ENCODE measurements at places on chromosomes 5 and 9. TPM values are rescaled to one million over a fixed set of nuclear protein-coding genes. Genes with fewer than 3 reads are reported as not detected.

BSPRY gene
- total RNA-seq, result 10.8 TPM

GALNT10 gene
- total RNA-seq, result 93.8 TPM

CTSV gene
- total RNA-seq, result 0.43 TPM

STOML2 gene
- 59.4 TPM for total RNA-seq

TMEM252 gene
- total RNA-seq, result not detected

SLIT3 gene
- 70.0 TPM for total RNA-seq

GABRA6 gene
- total RNA-seq, result not detected

- H3K27me3 ChIP-seq, result no peaks in the 10 kb centered on the region
- peaks cover 21% of the 10 kb centered on the region for H3K4me1 ChIP-seq
- H3K36me3 ChIP-seq, result no peaks in the 10 kb centered on the region
Observed at GRCh38 chr9:76655121-76655541, 109.1 kb upstream of the PCA3 start.

- no peak for DNase-seq
- no peaks in the 10 kb centered on the region for H3K4me1 ChIP-seq
- no peak overlapping the region for H3K27ac ChIP-seq
- H3K36me3 ChIP-seq, result no peaks in the 10 kb centered on the region
Observed at GRCh38 chr5:27868292-27868691, 829.9 kb upstream of the CDH9 start.

DNA sequence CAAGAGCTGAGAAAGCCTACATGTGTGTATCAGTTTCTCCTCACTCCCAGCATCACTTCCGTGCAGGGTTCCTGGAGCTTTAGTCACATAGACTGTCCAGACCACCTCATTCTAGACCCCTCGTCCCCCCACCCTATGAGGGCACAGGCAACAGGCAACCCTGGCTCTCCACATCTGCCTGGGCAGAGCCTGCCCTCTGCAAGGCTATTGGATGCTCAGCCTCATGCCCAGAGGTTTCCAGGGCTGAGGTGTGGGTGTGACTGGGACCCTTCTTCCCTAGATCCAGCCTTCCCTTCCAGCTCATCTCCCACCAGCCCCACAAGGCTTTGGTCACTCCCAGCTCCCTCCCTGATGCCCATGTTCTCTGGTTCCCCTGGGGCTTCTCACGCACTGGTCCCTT, 161.4 kb downstream of the PAX5 start:
- no peak overlapping the region for H3K27ac ChIP-seq
- H3K4me3 ChIP-seq, result no peak overlapping the region
- no peaks in the 10 kb centered on the region for H3K36me3 ChIP-seq
- peak; percentile 33 for DNase-seq
- no peaks in the 10 kb centered on the region for H3K4me1 ChIP-seq

DNA sequence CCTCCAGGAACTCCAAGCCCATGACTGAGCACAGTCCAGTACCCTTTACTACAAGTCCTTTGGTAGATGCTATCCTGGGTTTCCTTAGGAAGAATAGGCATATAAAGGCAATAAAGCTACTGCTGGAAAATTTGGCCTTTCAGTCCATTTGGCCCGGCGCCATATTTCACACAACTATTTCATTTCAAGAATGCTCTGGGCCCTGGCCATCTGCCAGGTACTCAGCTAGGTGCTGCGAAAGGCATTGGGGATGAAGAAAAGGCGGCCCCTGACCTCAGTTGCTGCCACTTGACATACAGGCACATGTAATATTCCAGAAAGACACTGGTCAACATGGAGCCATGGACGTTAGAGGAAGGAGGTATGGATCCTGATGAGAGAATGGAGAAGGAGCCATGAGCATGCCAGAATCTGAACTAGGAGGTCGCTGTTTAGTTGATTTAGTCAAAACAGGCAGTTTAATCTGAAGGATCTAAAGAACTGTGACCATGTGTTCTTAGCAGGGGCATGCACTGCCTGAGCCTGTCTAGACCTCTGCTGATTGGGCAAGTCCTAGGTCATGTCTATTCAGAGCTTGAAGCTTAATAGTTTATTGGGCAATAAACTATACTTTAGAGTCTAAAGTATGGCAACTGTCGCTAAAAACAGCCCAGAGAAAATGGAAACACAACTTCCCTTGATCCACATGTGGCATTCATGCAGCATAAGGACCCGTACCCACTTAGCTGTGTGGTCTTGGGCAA, 149.3 kb downstream of the MELK start:
- no peaks in the 10 kb centered on the region for H3K4me1 ChIP-seq
- H3K27me3 ChIP-seq, result no peaks in the 10 kb centered on the region
- no peak overlapping the region for H3K4me3 ChIP-seq
- H3K36me3 ChIP-seq, result no peaks in the 10 kb centered on the region
- peak; percentile 72 for DNase-seq

DNA sequence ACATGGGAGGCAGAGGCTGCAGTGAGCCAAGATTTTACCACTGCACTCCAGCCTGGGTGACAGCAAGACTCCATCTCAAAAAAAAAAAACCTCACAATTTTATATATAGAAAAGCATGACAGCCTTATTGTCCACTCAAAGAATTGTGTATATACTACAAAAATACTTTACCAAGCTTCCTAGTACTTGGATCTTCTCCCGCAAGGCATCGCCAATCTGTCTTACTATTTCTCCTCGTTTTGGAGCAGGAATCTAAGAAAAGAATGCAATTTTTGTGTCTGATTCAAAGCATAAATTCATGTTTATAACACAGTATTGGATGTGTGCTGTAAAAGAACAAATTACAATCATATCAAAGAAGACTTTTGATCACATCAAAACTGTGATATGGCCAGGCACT, 11.3 kb downstream of the ALDH7A1 start:
- H3K4me1 ChIP-seq, result no peaks in the 10 kb centered on the region
- no peak for DNase-seq
- peaks cover 53% of the 10 kb centered on the region for H3K36me3 ChIP-seq
- H3K4me3 ChIP-seq, result no peak overlapping the region

- peaks cover 27% of the 10 kb centered on the region for H3K36me3 ChIP-seq
- no peak overlapping the region for H3K4me3 ChIP-seq
- no peak for DNase-seq
- no peaks in the 10 kb centered on the region for H3K27me3 ChIP-seq
- no peaks in the 10 kb centered on the region for H3K4me1 ChIP-seq
Observed at GRCh38 chr9:13110766-13111417, 168.6 kb downstream of the MPDZ start.

DNA sequence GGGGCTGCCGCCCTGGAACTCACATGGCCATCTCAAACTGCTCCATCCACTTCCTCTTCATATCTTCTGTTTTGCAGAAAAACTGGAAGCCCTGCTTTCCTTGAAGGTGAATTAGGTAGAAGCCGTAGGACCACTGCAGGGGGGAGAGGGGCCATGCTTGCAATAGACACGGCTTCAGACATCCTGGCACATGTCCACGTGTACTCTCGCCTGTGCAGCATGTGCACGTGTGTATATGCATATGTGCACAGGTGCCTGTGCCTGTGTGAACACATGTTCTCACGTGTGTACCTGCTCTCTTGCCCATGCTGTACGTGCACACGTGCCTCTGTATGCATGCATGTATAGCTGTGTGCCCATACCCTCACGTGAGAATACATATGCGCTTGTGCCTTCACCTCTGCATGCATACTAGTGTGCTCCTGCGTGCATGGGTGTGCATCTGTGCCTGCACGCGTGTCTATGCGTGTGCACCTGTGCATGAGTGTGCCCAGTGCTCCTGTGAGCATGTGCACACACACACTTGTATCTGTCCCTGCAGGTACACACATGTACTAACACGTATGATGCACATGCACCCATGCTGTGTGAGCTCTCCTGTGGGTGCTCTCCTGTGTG, 47.7 kb upstream of the SARDH start:
- H3K27me3 ChIP-seq, result no peaks in the 10 kb centered on the region
- no peak for DNase-seq
- peaks cover 13% of the 10 kb centered on the region for H3K4me1 ChIP-seq
- peaks cover 24% of the 10 kb centered on the region for H3K36me3 ChIP-seq
- H3K27ac ChIP-seq, result no peak overlapping the region

DNA sequence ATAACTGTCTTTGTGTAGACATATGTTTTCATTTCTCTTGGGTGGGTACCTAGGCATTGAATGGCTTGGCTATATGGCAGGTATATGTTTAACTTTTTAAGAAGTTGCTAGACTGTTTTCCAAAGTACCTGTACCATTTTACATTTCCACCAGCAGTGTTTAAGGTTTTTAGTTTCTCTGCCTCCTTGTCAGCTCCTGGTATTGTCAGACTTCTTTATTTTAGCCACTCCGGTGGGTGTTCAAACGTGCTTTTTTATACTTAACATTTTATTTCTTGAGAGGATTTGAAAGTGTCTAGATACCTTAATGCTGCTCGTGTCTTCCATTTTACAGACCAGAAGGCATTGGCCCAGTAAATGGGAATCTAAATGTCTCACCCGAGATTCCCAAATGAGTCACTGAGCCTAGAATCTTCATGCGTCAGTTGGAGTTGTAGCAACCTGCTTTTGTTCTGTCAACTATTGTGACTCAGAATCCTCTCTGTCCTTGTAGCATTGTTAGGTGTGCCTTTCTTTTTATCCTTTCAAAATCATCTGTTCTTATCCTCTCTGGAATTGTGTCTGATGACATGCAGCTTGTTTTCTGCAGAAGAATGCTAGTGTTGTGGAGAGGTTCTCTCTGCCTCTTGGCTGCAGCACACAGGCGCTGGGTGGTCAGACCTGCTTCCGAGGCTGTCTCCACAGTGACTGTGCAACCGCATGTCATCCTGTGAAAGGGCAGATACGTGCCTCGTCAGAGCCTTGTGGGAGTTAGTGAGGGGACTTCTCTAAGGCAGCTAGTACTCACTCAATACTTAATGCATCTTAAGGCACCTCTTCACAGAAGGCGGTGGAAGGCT, 291.8 kb downstream of the AOPEP start:
- H3K36me3 ChIP-seq, result peaks cover 48% of the 10 kb centered on the region
- H3K4me3 ChIP-seq, result no peak overlapping the region
- DNase-seq, result peak; percentile 71
- peaks cover 43% of the 10 kb centered on the region for H3K4me1 ChIP-seq

GRCh38 chr9:101977614-101978210, 239.3 kb upstream of the GRIN3A start:
- DNase-seq, result no peak
- no peak overlapping the region for H3K4me3 ChIP-seq
- H3K27ac ChIP-seq, result no peak overlapping the region
- H3K27me3 ChIP-seq, result no peaks in the 10 kb centered on the region
- no peaks in the 10 kb centered on the region for H3K4me1 ChIP-seq

DNA sequence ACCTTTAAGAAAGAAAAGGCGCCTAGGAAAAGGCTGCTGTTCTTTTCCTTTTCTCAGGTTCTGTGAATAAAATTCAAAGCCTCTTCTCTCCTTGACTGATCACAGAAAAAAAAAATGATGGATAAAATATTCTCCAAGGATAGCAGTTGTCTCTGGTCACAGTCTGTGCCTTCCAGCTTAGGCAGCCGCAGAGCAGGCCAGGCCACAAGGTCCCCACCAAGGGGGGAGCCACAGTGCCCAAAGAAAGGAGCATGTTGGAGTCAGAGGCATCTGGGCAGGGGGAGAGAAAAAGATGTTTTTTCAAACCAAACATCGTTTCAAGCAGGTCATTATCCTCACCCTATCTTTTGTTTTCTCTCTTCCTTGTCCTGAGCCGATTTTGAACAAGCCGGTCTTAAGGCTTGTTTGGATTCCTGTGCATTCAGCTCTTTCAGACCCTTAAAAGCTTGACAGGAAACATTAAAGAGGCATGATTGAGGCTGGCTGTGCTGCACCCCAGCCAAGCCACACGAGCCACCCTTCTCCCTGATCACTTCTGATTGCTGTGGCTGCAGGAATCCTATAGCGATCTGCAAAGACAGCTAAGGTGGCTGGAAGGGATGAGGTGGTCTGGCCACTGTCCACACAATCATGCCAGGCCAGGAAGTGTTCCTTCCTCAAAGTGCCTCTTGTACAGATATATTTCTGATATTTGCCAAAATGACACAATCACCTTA, 284.6 kb upstream of the TLE4 start:
- no peaks in the 10 kb centered on the region for H3K36me3 ChIP-seq
- no peaks in the 10 kb centered on the region for H3K4me1 ChIP-seq
- no peak overlapping the region for H3K4me3 ChIP-seq

DNA sequence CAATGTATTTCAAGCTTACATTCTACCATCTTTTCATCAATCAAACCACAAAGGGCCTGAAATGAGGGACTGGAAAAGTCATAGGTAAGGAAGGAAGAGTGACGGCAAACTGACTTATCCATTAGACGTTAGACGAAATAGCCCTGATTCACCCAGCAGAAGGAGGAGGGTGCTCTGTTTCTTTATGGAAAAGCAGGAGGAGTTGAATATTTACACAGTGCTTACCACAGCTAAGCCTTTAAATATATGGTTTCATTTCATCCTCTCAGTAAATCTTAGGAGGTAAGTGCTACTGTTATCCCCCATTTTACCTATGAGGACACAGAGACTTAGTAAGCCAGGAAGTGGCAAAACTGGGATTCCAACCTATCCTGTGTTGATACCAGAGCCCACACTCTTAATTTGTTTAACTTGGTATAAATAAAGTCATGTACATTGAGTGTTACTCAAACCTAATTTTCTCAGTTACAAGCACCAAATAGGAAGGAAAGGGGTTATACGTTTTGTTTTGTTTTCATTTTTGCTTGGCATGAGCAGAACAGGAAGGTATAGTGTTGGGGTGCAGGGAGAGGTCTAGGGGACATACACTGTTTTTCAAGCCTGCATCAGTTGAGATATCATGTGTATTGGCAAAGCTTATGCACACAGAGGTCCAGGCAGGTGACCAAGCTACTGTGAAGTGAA, 98.1 kb upstream of the IFNK start:
- no peaks in the 10 kb centered on the region for H3K27me3 ChIP-seq
- H3K4me1 ChIP-seq, result peaks cover 4% of the 10 kb centered on the region
- no peak overlapping the region for H3K27ac ChIP-seq
- no peaks in the 10 kb centered on the region for H3K36me3 ChIP-seq
- no peak overlapping the region for H3K4me3 ChIP-seq

GRCh38 chr5:18008940-18009339, 374.7 kb downstream of the TAF11L14 start:
- no peaks in the 10 kb centered on the region for H3K27me3 ChIP-seq
- DNase-seq, result no peak

DNA sequence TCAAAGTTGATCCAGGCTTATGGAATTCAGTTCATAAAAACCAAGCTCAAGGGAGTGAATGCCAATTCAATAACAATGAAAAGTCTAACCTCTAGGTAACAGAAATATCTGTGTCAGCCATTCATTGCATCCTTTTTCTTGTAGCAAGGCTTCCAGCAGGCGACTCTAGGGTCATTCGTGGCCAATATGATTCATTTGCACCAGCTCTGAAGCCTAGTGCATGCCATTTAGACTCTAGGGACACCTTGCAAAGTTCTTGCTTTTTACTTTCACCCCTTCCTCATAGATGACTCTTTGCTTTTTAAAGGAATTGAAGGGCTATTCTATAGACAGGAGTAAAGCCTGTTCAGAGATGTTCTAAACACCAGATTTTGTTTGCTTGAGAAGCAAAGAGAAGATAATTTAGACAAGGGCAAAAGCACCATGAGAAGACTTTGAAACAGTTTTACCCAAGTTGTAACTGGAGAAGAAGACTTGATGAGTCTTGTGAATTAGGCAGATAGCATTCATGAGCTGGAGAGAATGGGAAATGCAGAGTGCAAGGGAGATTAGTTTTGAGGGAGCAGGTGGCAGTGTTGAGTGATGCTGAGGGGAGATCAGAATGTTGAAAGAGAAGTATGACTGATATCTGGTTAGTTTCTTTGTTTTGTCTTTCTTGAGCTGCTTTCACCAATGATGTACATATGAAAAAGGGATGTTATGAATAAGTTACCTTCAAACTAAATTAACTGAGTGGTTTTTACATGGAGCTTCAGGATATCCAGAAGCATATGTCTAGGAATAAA, 94.5 kb downstream of the F2RL2 start:
- peaks cover 10% of the 10 kb centered on the region for H3K4me1 ChIP-seq
- DNase-seq, result no peak
- no peaks in the 10 kb centered on the region for H3K27me3 ChIP-seq
- no peaks in the 10 kb centered on the region for H3K36me3 ChIP-seq
- no peak overlapping the region for H3K27ac ChIP-seq

- no peak overlapping the region for H3K4me3 ChIP-seq
- DNase-seq, result no peak
- no peaks in the 10 kb centered on the region for H3K4me1 ChIP-seq
Observed at GRCh38 chr5:158398360-158399201, 539.6 kb upstream of the CLINT1 start.

All from upper lobe of right lung (tissue), 1 donor.